ENCODE measurements at places on chromosomes 5 and 9. TPM values are rescaled to one million over a fixed set of nuclear protein-coding genes. Genes with fewer than 3 reads are reported as not detected.

DNA sequence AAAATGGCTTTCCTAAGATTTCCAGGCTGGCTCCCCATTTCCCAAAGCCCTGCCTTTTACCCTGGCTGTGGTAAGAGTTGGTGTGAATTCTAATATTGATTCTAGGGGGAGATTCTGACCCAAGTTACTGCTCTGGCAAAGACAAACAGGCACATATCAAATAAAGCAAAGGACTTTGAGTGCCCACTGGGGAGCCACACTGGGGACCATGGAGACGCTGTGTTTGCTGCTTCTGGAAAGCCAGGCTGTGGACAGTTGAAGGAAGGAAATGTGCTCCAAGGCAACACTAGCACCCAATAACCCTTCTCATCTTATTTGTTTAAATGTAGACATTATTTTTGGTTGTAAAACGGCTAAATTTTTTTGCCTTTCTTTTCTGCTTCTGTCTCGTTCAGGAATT, 78.7 kb downstream of the SNCAIP start:
- no peak overlapping the region for H3K4me3 ChIP-seq
- H3K27me3 ChIP-seq, result peaks cover 3% of the 10 kb centered on the region
- H3K27ac ChIP-seq, result no peak overlapping the region
- no peaks in the 10 kb centered on the region for H3K4me1 ChIP-seq
- no peak for DNase-seq

- H3K36me3 ChIP-seq, result no peaks in the 10 kb centered on the region
- DNase-seq, result no peak
- H3K27me3 ChIP-seq, result no peaks in the 10 kb centered on the region
- H3K4me1 ChIP-seq, result no peaks in the 10 kb centered on the region
- no peak overlapping the region for H3K4me3 ChIP-seq
These were observed 149.2 kb upstream of the NR3C1 start for GRCh38 chr5:143552680-143553079.

GRCh38 chr9:111399772-111400563, 69.9 kb upstream of the OR2K2 start:
- peak; percentile 33 for DNase-seq
- no peaks in the 10 kb centered on the region for H3K27me3 ChIP-seq
- peaks cover 27% of the 10 kb centered on the region for H3K36me3 ChIP-seq

DNA sequence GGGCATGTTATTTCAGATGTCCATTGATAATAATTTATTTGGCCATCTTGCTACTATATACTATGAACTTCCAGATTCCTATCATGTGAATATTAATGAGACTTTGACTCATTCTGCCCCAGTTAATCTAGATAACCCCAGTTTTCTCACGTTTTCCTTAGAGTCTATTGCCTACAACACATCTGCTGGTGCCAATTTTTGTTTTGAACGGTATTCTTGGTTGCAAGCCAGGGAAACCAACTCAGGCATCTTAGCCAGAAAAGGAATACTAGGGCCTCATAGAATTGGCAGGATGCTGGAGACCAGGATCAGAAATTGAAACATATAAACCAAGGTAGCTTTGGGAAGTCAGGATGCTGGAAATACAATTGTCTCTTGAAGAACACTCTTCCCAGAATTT, 28.0 kb upstream of the NPR3 start:
- H3K4me1 ChIP-seq, result no peaks in the 10 kb centered on the region
- no peak for DNase-seq
- H3K27me3 ChIP-seq, result no peaks in the 10 kb centered on the region
- no peak overlapping the region for H3K27ac ChIP-seq

GRCh38 chr5:147750065-147750464, 32.5 kb downstream of the JAKMIP2 start:
- H3K4me1 ChIP-seq, result no peaks in the 10 kb centered on the region
- DNase-seq, result no peak
- H3K4me3 ChIP-seq, result no peak overlapping the region
- no peak overlapping the region for H3K27ac ChIP-seq

DNA sequence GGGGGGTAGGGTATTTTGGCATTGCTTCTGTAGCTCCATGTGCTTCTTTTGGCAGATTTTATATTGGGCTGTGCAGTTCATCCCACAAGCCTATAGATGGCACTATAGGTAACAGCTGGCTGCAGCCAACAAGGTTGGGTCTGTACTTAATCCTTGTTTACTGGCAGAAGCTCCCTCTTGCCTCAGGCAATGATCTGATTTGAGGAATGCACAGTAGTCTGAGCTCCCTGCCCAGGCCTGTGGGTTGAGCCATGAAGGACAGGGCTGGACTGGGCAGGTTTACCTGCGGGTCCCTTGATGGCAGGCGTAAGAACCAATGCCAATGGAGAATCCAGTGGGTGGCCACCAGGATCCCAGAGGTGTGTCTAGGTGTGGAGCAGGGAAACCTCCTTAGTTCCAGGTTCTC, 11.7 kb upstream of the OR1J2 start:
- no peaks in the 10 kb centered on the region for H3K4me1 ChIP-seq
- peak; percentile 29 for DNase-seq
- H3K36me3 ChIP-seq, result no peaks in the 10 kb centered on the region
- peaks cover 40% of the 10 kb centered on the region for H3K27me3 ChIP-seq
- H3K4me3 ChIP-seq, result no peak overlapping the region

- peaks cover 4% of the 10 kb centered on the region for H3K36me3 ChIP-seq
- H3K27ac ChIP-seq, result no peak overlapping the region
- H3K4me1 ChIP-seq, result no peaks in the 10 kb centered on the region
- no peaks in the 10 kb centered on the region for H3K27me3 ChIP-seq
These were observed 19.1 kb downstream of the NDST1 start for GRCh38 chr5:150527038-150527437.

- H3K4me3 ChIP-seq, result no peak overlapping the region
- H3K4me1 ChIP-seq, result no peaks in the 10 kb centered on the region
- no peaks in the 10 kb centered on the region for H3K27me3 ChIP-seq
These were observed 179.7 kb upstream of the ANKRD55 start for GRCh38 chr5:56412601-56413379.

- H3K36me3 ChIP-seq, result no peaks in the 10 kb centered on the region
- H3K27me3 ChIP-seq, result peaks cover 25% of the 10 kb centered on the region
- H3K4me3 ChIP-seq, result no peak within 1 kb of the TSS
These were observed at the start of gene ALDH1A1 for GRCh38 chr9:72952914-72953313. TSS of gene ALDH1A1 (minus strand) at chr9:72953053. CDS start at chr9:72953000, 53 bp downstream.

- no peak overlapping the region for H3K4me3 ChIP-seq
- H3K27me3 ChIP-seq, result no peaks in the 10 kb centered on the region
- no peak overlapping the region for H3K27ac ChIP-seq
- H3K4me1 ChIP-seq, result no peaks in the 10 kb centered on the region
- H3K36me3 ChIP-seq, result no peaks in the 10 kb centered on the region
These were observed 1236.6 kb downstream of the MAT2B start for GRCh38 chr5:164742025-164742424.

DNA sequence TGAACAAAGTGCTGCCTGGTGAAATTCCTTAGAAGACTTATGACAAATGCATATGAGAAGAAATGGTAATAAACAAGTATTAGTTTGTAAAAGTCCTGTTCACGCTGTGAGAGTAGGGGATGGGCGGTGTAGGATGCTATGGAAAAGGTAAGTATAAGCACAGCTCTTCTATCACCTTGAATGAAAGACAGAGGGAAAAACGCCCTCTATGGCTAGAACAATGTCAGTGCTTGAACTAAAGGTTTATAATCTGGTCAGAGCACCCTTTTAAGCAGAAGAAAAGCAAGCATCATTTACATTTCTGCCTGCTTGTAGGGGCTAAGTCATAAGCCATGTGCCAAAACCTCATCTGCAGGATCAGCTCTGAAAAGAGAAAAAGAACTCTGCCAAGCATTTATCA, 115.2 kb downstream of the LHFPL2 start:
- no peaks in the 10 kb centered on the region for H3K36me3 ChIP-seq
- H3K4me1 ChIP-seq, result no peaks in the 10 kb centered on the region
- H3K27me3 ChIP-seq, result no peaks in the 10 kb centered on the region
- no peak overlapping the region for H3K27ac ChIP-seq
- H3K4me3 ChIP-seq, result no peak overlapping the region

DNA sequence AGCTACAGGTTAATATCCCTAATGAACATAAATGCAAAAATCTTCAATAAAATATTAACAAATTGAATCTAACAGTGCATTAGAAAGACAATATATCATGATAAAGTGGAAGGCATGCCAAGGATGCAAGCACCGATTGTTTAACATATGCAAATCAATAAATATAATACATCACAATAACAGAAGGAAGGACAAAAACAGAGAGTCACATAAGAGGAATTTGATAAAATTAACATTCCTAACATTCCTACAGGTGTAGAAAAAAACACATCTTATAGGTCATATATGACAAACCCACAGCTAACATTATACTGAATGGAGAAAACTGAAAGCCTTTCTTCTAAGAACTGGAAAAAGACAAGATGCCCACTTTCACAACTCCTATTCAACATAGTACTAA, 297.0 kb downstream of the CDH18 start:
- no peaks in the 10 kb centered on the region for H3K27me3 ChIP-seq
- no peak overlapping the region for H3K4me3 ChIP-seq
- no peaks in the 10 kb centered on the region for H3K4me1 ChIP-seq

GRCh38 chr5:36066540-36067210, at the start of gene UGT3A2:
TSS of gene UGT3A2 (minus strand) at chr5:36066882. CDS start at chr5:36066789, 93 bp downstream.
- H3K4me1 ChIP-seq, result no peaks in the 10 kb centered on the region
- no peaks in the 10 kb centered on the region for H3K36me3 ChIP-seq
- no peak within 1 kb of the TSS for H3K4me3 ChIP-seq
- DNase-seq, result no peak

- no peaks in the 10 kb centered on the region for H3K27me3 ChIP-seq
- DNase-seq, result no peak
- no peak overlapping the region for H3K4me3 ChIP-seq
- H3K4me1 ChIP-seq, result no peaks in the 10 kb centered on the region
These were observed 24.3 kb downstream of the PTPDC1 start for GRCh38 chr9:94108584-94108983.

DNA sequence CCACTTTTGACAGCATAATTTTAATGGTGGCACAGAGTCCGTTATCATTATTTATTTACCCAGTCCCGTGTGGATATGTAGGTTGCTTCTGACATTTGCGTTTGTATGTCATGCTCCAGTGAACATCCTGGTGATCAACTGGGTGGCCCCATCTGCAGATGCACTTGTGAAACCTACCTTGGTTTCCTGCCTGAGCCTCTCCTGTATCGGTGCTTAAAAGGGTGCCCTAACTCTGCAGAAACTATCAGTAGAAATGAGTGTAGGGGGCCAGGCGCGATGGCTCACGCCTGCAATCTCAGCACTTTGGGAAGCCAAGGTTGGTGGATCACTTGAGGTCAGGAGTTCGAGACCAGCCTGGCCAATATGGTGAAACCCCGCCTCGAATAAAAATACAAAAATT, 92.1 kb upstream of the IER5L start:
- no peak overlapping the region for H3K4me3 ChIP-seq
- no peak overlapping the region for H3K27ac ChIP-seq
- H3K4me1 ChIP-seq, result peaks cover 4% of the 10 kb centered on the region
- no peaks in the 10 kb centered on the region for H3K27me3 ChIP-seq
- DNase-seq, result no peak

DNA sequence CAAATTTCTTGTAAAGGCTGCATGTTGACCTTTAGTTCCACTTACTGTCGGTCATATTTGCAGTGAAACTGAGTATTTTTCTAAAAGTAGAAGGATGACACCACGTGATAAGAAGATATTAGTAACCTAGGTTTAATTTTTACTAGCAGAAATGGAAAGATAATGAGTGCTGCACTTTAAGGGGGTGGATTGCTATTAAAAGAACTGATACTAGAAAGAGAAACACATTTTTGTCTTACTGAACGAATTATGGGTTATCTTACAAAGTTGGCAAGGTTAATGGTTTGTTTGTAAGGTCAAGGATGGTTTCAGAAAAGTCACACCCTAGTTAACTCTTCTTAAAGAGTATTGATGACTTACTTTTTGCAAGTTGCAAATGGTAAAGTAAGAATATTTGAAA, 2.4 kb downstream of the MACIR start:
- H3K27me3 ChIP-seq, result no peaks in the 10 kb centered on the region
- no peaks in the 10 kb centered on the region for H3K36me3 ChIP-seq
- H3K4me1 ChIP-seq, result peaks cover 3% of the 10 kb centered on the region

- no peak overlapping the region for H3K4me3 ChIP-seq
- no peaks in the 10 kb centered on the region for H3K27me3 ChIP-seq
- H3K36me3 ChIP-seq, result no peaks in the 10 kb centered on the region
- DNase-seq, result no peak
These were observed 438.5 kb upstream of the RGMB start for GRCh38 chr5:98334946-98335345.

DNA sequence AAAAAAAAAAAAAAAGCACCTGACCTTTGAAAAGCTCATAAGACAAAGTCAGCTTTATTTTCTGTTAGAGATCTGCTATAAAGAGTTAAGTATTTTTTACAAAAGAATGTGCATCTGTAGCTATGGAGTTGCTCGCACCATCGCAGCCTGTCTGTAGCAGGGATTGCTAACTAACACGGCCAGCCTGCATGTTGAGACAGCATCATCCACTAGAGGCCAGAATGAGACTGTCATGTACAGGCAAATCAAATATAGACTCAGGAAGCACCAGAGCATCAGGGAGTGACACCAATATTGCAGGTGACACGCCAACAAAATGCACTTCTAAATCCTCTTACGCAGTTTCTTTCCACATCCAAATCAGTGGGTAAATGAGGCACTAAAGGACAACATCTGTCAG, 136.3 kb upstream of the RASEF start:
- no peaks in the 10 kb centered on the region for H3K4me1 ChIP-seq
- DNase-seq, result peak; percentile 16

DNA sequence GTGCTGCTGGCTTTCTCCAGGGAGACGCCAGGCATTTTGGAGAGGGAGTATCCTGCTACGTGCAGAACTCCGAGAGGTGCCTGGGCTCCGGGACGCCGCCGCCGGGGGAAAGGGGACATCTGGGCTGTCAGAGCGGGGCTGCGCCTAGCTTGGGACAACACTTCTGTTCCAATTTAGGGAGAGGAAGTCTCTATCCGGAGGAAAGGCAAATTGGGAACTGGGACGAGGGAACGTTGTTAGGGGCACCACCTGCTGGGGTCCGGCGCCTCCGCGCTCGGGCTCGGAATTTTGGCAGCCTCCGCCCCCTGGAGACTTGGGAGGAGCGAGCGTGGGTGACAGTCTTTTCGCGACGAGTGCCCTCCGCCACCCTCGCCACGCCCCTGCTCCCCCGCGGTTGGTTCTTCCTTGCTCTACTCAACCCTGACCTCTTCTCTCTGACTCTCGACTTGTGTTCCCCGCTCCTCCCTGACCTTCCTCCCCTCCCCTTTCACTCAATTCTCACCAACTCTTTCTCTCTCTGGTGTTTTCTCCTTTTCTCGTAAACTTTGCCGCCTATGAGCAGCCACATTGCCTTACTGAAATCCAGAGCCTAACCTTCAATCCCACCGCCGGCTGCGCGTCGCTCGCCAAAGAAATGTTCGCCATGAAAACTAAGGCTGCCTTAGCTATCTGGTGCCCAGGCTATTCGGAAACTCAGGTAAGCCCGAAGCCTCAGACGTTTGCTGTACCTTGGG, 1.6 kb downstream of the TSLP start:
- no peak overlapping the region for H3K27ac ChIP-seq
- H3K36me3 ChIP-seq, result no peaks in the 10 kb centered on the region
- peak overlapping the region; percentile 55 for H3K4me3 ChIP-seq
- H3K4me1 ChIP-seq, result peaks cover 12% of the 10 kb centered on the region
- peaks cover 34% of the 10 kb centered on the region for H3K27me3 ChIP-seq
- DNase-seq, result peak; percentile 19

- DNase-seq, result peak; percentile 83
- no peak overlapping the region for H3K27ac ChIP-seq
- H3K36me3 ChIP-seq, result no peaks in the 10 kb centered on the region
- no peaks in the 10 kb centered on the region for H3K4me1 ChIP-seq
- no peaks in the 10 kb centered on the region for H3K27me3 ChIP-seq
These were observed 98.9 kb downstream of the EFNA5 start for GRCh38 chr5:107571621-107572536.

RECK gene
- 3.8 TPM for total RNA-seq

REEP2 gene
- total RNA-seq, result 4.9 TPM

LTC4S gene
- 5.0 TPM for total RNA-seq

CER1 gene
- total RNA-seq, result not detected

SH3GLB2 gene
- total RNA-seq, result 87.9 TPM

ACSL6 gene
- total RNA-seq, result 2.3 TPM

ASTN2 gene
- total RNA-seq, result 4.8 TPM

PCDH1 gene
- total RNA-seq, result 24.2 TPM

IGIP gene
- 5.2 TPM for total RNA-seq

SCGB3A2 gene
- total RNA-seq, result not detected

TIMD4 gene
- not detected for total RNA-seq

ADAMTS13 gene
- total RNA-seq, result 9.2 TPM
